ENCODE measurements at places on chromosomes 16 and 17.

- no peak for DNase-seq
Measured at GRCh38 chr17:73630531-73630930, 13.7 kb downstream of the SDK2 start.

- no peak for DNase-seq
Measured at GRCh38 chr17:15231851-15232516, 33.1 kb downstream of the PMP22 start.

DNA sequence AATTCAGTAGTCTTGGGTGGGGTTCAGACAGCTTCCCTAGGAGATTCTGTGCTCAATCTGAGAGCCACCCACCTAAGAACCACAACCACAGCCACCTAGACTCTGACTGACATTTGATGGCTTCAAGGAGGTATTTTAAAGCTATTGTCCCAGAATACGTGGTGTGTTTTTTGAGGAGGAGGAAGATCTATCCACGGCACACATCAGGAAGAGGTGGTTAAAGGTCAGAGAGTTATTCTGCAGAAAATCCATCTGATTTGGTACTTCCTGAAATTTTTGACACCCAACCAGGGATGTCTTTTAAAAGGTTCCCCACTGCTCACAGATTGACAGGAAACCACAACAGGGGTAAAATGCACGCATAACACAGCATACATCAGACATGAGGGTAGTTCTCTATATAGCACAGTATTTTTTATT lies 25.1 kb downstream of the SMARCE1 start:
- DNase-seq, result no peak

GRCh38 chr17:20797292-20797691 lies 217.8 kb downstream of the CDRT15L2 start:
- DNase-seq, result no peak

DNA sequence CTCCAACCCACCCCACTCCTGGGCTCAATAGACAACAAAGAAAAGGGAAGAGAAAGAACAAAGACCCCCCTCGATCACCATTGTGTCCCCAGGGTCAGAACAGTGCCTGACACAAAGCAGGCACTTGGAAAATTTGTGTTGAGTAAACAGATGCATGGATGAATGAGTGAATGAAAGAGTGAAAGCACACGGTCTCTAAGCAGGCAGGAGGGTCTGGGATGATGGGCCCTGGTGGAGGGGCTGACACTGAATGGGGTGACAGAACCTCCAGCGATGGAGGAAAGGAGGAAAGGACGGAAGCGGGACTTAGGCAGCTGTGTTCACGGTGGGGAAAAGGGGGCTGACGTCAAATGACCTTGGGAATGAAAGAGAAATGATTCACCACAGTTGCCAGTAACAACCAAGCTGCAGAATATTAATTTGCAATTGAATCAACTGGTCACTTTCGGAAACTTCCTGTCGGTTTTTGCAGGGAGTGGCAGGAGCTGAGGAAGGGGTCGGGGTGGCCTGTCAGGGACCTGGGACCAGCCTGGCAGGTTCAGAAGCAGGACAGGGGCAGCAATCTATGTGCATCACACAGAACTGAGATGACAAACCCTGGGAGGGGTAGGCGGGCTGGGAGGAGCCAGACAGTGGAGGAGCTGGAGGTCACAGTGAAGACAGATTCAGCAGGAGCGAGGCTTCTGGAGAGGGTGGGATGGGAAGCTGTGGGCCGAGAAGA lies 6.7 kb upstream of the GAST start:
- DNase-seq, result no peak

GRCh38 chr16:70597135-70597835 lies 49.1 kb upstream of the IL34 start:
- DNase-seq, result no peak
